GM13977 (cell line): ENCODE measurements at places on chromosomes 4 and X.

GRCh38 chrX:107758231-107758766, 17.3 kb downstream of the TSC22D3 start:
- DNase-seq: no peak

- no peak for DNase-seq
Observed at GRCh38 chr4:168433571-168433970, 46.7 kb downstream of the DDX60L start.

- no peak for DNase-seq
Observed at GRCh38 chrX:40844471-40844870, 109.1 kb upstream of the MED14 start.

- no peak for DNase-seq
Observed at GRCh38 chr4:36026348-36026880, 217.9 kb downstream of the ARAP2 start.

DNA sequence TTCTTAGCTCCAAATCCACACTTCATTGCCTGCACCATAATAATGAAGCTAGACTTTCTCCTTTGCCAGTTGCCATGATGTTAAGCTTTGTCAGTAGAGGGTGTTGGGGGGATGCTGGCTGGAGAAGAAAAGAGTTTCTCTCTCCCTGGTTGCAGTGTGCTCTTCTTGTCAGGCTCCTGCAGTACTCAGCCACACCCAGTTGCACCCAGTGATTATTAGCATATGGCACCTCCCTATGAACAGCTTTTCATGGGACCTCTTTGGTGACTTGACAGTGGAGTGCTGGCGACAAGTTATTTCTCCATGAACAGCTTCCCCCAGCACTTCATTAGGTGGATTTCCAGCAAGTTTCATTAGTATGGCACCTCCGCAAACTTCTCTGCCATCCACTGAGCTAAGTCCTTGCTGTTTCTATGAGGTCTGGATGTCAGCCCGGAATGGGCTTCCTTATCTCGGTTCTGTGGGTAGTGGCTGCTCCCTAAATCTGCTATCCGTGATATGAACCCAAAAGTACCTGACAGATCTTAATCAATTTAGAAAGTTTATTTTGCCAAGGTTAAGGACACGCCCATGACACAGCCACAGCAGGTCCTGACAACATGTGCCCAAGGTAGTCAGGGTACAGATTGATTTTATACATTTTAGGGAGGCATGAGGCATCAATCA, 18.8 kb upstream of the OTUD4 start:
- DNase-seq: no peak
